Activated CD4-positive, alpha-beta T cell treated with anti-CD3 and anti-CD28 coated beads, Interleukin-2, amount 50 U/mL, for 48 hours (primary cell): ENCODE measurements at places on chromosomes 16 and 17.

GRCh38 chr16:66427036-66427860 lies at the start of gene BEAN1:
TSS of gene BEAN1 (plus strand) at chr16:66427295. CDS start at chr16:66437677, 10,382 bp downstream.
- DNase-seq = no peak

GRCh38 chr16:68003031-68003430 lies 3.7 kb upstream of the DPEP2 start:
- DNase-seq = no peak

GRCh38 chr16:53894686-53895085 lies 190.7 kb downstream of the FTO start:
- no peak for DNase-seq

DNA sequence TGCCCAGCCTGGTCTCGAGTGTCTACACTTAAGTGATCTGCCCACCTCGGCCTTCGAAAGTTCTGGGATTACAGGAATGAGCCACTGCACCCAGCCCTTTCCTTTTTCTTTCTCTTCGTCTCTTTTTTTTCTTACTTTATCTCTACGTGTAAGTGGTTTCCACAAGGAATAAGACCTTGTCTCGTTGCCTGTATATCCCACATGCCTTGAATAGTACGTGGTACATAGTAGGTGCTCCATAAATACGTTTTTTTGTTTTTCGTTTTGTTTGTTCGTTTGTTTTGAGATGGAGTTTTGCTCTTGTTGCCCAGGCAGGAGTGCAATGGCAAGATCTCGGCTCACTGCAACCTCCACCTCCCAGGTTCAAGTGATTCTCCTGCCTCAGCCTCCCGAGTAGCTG lies 86.0 kb downstream of the YPEL2 start:
- DNase-seq = no peak

GRCh38 chr16:85395913-85396878 lies 216.9 kb upstream of the GSE1 start:
- DNase-seq = no peak

- DNase-seq = no peak
Measured at GRCh38 chr16:4814542-4815173, 12.2 kb upstream of the ROGDI start.

DNA sequence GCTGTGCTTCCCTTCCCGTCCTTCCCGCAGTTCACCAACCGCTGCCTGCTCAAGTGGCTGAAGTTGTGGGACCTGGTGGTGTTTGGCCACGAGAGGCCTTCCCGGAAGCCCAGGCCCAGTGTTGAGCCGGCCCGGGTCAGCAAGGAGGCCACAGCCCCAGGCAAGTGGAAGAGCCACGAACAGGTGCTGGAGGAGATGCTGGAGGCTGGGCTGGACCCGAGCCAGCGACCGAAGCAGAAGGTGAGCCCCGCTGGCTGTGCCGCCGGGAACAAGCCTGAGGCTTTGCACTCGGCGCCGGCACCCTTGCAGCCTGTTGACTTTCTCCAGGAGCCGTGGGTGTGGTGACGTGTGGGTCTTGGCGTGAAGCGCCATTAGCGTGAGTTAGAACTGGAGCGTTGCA lies 2.7 kb downstream of the CHTF18 start:
- DNase-seq = no peak

- no peak for DNase-seq
Measured at GRCh38 chr17:41680426-41681040, 8.2 kb upstream of the EIF1 start.

DNA sequence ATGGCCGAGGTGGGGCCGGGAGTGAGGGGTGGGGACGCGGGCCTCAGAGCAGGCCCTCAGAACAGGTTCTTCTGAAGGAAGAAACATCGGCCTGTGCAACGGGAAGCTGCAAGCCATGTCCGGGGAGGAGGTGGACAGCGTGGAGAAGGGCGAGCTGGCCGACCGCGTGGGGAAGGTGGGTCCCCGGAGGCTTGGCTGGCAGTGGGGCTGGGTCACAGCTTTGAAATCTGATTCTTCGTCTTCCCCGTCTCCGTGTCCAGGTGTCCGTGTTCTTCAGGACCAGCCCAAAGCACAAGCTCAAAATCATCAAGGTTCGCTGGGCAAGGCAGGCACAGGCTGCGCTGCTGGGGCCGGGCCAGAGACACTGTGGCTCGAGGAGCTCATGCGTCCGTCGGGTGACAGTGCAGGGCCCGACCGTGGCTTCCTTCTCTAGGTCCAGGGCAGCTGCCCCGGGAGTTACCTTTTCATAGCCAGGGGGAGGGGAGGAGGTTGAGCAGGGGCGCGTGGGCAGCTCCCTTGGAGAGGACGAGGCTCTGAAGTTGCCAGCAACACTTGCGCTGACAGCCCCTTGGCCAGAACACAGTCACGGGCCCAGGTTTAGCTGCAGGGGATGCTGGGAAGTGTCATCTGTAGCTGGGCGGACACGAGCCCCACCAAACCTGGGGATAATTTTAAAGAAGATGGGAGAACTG lies 51.3 kb downstream of the MEAK7 start:
- no peak for DNase-seq

GRCh38 chr16:7805686-7806396 lies 473.2 kb downstream of the RBFOX1 start:
- no peak for DNase-seq
